Fibroblast of skin of scalp (primary cell): ENCODE measurements at places on chromosomes 1 and 21.

GRCh38 chr1:227952374-227953021, 4.8 kb upstream of the WNT9A start:
- no peak for DNase-seq

- DNase-seq, result no peak
Measured at GRCh38 chr21:26118938-26119540, 51.5 kb downstream of the APP start.

DNA sequence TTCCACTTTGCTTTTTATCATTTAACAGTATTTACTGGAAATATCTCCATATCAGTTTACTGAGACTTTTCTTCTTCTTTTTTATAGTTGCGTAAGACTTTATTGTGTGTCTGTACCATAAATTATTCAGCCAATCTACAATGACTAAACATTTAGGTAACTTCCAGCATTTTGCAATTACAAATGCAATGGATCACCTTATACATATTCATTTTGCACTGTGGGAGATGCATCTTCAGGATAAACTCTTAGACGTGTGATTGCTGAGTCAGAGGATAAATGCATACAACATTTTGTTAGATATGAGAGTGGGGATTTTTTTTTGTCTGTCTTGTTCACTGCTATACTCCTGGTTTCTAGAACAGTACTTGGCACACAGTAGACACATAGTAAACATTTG, 95.7 kb upstream of the GCLM start:
- no peak for DNase-seq

- no peak for DNase-seq
Measured at GRCh38 chr1:15233689-15234088, 13.3 kb upstream of the FHAD1 start.

DNA sequence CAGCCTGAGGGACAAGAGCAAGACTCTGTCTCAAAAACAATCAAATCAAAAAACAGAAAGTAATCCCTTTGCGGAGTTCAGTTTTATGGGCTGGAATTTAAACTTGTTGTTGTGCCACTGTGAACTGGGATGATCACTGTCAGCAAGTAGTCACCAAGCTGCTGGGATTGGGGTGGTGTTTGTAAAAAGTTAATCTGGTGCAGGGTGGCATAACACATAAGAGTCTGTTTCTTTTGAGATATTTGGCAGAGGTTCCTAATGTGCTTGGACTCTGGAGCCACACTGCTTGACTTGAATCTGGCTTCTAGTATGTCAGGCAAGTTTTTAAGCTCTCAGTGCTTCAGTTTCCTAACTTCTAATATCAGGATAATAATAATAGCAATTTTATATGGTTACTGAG, 6.6 kb downstream of the CLIC4 start:
- DNase-seq, result no peak

DNA sequence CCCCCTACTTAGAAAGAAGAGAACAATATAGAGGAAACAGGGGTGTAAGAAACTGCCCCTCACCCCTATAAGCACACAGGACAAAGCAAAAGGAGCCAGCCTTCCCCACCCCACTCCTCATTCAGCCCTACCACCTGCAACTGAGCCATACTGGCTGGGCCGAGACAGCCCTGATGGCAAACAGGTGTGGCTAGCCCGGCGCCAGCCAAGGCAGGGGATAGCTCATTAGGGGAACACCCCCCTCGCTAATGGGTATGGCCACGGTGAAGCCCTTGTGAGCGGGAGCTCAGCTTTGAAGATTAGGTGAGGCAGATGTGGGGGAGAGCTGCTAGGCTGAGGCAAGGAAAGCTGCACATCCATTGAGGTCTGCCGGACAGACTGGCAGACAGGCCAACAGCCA, 65.5 kb downstream of the ERI3 start:
- DNase-seq, result no peak

- no peak for DNase-seq
Measured at GRCh38 chr1:194300776-194301175, 1114.4 kb upstream of the B3GALT2 start.

DNA sequence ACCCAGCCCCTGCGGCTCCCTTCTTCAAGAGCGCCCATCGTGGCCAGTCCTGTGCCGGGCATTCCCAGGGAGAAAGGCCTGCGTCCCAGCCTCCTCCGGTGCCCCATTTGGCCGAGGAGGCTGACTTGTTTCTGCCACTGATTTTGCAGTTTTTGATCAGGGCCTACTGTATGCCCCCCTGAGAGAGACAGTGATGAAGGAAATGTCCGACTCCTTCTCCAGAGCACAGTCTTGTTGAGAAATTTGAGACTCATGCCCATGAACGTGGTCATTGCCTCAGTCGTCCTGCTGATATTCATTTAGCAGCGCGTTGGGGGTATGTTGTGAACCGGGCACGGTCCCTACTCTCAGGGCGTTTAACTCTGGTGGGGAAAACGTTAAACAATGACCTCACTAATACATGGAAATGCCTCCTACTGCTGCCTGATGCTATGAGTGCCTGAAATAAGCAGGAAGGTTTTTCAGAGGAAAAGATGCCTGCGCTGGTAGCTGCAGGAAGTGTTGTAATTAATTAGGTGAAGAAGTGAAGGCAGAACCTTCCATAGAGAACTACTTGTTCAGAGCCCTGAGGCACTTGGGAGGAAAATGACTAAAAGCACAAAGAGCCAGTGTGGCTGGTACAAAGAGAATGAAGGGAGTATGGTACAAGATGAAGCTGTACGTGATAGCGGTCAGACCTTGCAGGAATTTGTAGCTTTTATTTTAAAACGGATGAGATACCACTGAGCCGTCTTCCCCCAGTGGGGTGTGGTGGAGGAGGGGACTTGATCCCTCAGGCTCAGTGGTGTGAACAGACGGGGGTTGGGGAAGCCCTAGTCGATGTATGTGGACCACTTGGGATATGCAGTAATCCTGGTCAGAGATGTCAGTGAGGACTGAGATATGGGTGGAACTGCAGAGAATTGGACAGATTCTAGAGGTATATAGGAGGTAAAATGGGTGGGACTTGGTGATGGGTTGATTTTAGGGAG, 730 bp downstream of the ZCCHC17 start:
- DNase-seq, result peak; percentile 14

GRCh38 chr1:7902478-7903085, 38.1 kb downstream of the TNFRSF9 start:
- DNase-seq, result peak; percentile 81
